Amniotic stem cell (primary cell): ENCODE measurements at places on chromosomes 3 and 15.

DNA sequence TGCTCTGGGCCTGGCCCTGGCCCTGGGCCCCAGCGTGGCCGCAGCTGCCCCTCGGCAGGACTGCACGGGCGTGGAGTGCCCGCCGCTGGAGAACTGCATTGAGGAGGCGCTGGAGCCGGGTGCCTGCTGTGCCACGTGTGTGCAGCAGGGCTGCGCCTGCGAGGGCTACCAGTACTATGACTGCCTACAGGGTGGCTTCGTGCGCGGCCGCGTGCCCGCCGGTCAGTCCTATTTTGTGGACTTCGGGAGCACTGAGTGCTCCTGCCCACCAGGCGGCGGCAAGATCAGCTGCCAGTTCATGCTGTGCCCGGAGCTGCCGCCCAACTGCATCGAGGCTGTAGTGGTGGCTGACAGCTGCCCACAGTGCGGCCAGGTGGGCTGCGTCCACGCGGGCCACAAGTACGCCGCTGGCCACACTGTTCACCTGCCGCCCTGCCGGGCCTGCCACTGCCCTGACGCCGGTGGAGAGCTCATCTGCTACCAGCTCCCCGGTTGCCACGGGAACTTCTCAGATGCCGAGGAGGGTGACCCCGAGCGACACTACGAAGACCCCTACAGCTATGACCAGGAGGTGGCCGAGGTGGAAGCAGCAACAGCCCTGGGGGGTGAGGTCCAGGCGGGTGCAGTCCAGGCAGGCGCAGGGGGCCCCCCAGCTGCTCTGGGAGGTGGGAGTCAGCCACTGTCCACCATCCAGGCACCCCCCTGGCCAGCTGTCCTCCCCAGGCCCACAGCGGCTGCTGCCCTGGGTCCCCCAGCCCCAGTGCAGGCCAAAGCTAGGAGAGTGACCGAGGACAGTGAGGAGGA lies 21.7 kb downstream of the FBLN2 start:
- no peak for DNase-seq

GRCh38 chr3:55416331-55416821 lies 70.7 kb downstream of the WNT5A start:
- DNase-seq: peak; percentile 61

DNA sequence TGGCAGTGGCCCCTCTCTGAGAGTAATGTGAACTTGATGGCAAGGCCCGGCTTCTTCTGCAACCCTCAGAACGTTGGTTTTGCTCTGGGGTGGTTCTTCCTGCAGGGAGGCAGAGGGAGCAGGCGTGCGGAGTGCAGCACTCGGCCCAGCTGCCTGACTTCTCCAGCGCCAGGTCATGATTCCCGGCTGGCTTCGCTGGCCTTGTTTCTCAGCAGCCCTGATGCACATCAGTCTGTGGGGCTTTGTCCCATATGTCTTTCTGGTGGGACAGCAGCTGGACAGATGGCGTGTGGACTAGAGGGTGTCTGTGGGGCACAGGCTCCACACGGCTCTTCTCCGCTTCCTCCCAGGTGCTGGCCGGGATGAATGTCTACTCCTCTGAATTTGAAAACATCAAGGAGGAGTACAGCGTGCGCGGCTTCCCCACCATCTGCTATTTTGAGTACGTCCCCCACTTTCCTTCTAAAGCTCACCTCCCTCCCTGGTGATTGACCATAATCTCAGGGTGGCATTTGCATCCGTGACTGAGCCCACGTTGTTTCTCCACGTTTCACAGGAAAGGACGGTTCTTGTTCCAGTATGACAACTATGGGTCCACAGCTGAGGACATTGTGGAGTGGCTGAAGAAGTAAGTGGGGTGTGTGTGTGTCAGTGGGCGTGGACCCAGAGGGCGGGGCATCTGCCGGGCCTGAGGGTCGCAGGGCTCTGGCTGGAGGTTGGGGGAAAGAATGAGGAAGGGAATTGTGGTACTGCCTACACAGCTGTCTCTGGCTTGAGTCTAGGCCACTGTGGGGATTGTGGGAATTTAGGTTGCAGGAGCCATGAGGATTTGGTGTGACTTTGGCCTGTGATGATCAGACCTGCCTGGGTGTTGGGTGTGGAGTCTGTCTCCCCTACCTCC lies 57.1 kb downstream of the PDIA5 start:
- DNase-seq: no peak

DNA sequence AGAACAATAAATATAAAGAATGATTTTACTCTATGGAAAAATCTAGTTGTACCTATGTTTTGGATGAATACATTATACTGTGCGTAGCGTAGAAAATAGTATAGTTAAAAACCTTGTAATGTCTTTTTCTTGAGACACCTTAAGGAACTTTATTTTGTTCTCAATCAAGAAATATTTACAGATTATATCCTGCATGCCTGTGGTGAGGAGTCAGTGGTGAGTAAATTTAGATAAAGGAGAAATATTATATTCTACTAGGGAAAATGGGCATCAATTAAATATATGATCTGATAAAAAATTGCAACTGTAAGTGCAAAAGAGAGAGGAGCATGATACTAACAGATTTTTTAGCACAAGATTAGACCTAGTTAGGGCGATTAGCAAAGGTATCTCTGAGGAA lies 157.7 kb downstream of the RBMS3 start:
- DNase-seq: no peak

GRCh38 chr3:4447295-4447999 lies 19.6 kb downstream of the SUMF1 start:
- DNase-seq: no peak

- DNase-seq: no peak
Observed at GRCh38 chr15:89686522-89686921, 4.0 kb downstream of the PEX11A start.

GRCh38 chr3:44476181-44476611 lies 1.3 kb downstream of the ZNF445 start:
- DNase-seq: no peak

GRCh38 chr3:122515870-122516269 lies 1.1 kb upstream of the KPNA1 start:
- DNase-seq: no peak

GRCh38 chr3:60585918-60586317 lies 665.3 kb downstream of the FHIT start:
- DNase-seq: no peak

GRCh38 chr3:177860184-177860583 lies 662.9 kb upstream of the TBL1XR1 start:
- DNase-seq: no peak

- no peak for DNase-seq
Observed at GRCh38 chr3:86239946-86240345, 751.0 kb downstream of the VGLL3 start.

GRCh38 chr3:148643389-148643840 lies 54.3 kb upstream of the AGTR1 start:
- peak; percentile 63 for DNase-seq

DNA sequence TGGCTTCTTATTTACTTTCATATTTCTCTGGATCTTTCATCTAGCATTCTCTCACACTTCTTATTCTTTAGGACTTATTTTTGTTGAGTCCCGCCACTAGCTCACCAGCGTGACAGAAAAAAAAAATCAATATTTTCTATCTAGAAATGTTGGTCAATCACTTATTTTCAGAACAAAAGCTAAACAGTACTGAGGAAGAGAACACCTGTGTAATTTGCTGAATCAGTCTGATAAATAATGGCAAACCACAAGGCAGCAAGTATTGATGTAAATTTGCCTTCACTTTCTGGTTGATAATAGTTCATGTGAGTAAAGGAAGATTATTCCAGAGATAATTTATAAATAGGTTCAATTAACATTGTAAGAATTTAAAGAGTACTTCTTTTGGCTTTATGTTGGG lies 179.2 kb downstream of the BCHE start:
- DNase-seq: no peak

DNA sequence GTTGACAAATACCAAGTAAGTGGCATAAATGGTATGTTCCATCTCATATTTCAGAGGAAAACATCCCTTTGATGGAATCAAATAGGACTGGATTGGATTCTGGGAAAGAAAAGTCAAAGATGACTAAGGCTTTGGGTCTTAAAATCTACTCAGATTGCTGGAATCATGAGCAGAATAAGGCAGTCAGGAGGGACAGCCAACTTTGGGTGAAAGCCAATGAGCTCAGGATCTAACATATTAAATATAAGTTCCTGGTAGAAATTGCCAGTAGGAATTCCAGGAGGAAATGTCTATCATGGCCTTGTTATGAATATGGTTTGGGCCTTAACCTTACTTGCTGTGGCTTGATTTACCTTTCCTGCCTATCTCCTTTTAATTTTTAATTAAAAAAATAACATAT lies 55.3 kb downstream of the ISL2 start:
- no peak for DNase-seq

DNA sequence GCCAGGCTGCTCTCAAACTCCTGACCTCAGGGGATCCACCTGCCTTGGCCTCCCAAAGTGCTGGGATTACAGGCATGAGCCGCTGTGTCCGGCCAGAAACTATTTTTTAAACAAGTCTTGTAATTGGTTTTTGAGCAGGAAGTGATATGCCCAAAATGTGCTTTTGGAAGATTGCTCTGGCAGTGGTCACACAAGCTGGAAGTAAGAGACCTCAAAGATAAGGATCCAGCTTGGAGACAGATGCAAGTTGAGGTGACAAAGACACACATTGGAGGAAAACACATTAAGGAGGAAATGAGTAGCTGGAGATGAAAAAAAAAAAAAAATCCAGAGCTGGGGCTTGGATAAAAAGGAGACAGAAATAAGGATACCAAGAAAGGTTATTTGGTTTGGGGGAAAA lies 6.3 kb downstream of the TM4SF18 start:
- no peak for DNase-seq

GRCh38 chr3:58999134-58999773 lies 50.6 kb downstream of the CFAP20DC start:
- no peak for DNase-seq

DNA sequence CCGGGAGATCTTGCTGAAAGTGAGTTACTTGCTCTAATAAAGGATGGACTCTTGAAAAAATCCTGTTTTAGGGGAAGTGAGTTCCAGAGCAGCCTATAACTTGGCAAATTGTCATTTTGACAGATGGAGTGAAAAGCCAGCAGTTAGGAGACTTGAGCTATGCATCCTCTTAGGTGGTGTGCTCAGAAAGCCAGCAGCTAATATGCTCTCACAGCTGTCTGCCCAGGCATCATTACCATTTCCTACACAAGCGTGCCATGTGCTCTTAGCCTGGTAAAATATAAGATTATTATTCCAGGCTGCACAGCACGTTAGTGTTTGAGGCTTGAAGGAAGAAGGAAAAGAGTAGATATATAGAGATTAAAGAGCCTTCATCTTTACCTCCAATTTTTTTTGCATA lies 151.0 kb downstream of the CHL1 start:
- no peak for DNase-seq

DNA sequence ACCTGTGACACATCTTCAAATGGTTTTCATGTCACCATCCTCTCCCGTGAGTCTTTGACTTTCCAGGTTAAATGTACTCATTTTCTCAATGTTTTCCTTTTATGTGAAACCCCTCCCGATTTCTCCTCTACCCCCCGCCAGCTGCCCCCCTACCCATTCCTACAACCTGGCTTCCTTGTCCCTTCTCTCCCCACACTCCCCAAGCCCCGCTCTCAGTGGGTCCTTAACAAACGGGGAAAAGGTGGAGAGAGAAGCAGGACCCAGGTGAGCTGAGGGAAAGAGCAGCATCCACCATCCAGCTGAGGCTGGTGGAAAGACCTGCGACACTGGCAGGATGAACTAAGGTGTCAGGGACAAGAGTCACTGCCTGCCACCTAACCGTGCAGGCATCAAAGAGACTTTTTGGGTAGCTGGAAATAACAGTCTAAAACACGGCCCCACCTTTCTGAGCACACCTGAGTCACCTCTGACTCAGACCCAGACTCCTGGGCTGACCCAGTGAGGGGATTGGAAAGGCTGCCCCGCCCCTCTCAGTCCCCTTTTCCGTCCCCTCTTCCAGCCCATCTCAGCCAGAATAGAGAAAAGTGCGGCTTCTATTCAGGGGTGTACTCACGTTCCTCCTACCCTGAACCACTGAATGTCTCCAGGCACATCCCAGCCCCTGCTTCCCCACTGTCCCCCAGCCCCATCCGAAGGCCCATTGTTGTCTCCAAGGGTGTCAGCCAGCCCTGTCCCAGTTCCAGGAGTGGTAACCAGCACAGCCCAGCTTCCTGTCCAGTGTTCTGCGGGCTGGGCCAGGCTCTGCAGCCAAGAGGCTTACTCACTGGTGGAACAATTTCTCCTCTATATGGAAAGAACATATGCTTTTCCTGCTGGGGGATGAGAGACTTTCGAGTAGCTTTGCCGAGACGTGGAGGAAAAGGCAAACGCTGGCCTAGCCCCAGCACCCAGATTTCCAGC lies 20.4 kb downstream of the ISG20 start:
- DNase-seq: peak; percentile 31

GRCh38 chr3:46414739-46415138 lies 7.7 kb downstream of the CCRL2 start:
- no peak for DNase-seq

GRCh38 chr15:89412905-89413411 lies 78.3 kb upstream of the POLG start:
- no peak for DNase-seq

DNA sequence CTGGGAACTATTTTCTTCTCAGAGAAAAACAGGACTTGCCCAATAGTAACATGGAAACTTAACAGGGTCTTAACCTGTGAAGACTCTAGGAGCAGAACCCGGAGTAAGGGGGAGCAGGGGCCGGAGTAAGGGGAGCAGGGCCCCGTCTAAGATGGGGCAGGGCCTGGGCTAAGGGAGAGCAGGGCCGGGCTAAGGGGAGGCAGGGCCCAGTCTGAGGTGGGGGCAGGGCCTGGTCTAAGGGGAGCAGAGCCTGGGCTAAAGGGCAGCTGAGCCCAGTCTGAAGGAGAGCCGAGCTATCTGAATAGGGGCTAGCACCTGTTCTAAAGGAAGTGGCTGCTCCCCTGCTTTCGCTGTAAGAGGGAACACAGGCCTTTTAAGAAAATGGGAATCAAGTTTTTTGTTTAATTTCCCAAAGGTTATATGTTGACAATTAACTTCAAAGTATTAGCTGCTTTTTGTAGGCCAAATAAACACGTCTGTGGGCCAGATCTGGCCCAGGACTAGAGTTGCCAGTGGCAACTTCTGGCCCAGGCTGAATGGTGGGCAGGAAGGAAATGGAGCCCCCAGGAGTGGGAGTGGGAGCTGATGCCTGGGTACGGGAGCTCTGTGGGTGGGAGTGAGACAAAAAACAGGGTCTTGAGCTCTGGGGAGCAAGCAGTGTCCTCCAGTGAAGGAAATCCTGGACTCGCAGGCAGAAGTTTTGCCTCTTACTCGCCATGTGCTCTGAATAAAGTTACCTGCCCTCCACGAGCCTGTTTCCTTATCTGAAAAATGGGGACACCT lies 32.5 kb downstream of the CSPG4 start:
- no peak for DNase-seq
